ENCODE measurements at places on chromosomes 5 and 9.

- DNase-seq = no peak
Measured at GRCh38 chr9:3954331-3955304, 345.2 kb downstream of the GLIS3 start.

GRCh38 chr9:105116052-105116868 is 128.2 kb upstream of the SLC44A1 start:
- no peak for DNase-seq

DNA sequence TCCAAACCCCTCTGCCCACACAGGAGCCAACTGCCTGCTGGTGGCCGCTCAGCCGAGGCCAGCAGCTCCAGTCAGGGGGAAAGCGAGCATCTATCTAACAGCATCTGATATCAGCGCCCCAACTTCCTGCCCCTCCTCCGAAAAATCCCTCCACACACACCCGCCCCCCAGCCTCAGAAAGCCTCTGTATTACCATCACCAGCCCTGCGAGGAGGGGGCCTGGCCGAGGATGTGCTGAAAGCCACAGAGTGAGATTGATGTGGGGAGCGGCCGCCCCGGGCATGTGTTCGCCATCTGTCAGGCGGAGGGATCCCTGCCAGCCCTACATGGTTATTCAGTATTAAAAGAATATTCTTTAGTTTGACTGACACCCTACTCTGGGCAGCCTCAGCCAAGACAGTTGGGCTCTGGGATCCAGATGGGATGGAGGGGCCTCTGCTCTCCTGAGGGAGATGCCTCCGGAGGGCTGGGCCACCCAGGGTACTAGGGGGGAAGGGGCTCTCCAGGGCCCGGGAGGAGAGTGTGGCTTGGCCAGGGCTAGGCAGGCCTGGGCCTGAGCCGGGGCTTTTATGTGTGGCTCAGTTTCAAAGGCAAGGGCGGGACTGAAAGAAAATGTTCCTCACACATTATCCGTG is 98.0 kb downstream of the HSD17B3 start:
- DNase-seq = no peak

GRCh38 chr5:14445576-14446290 is 135.9 kb upstream of the OTULINL start:
- DNase-seq = no peak

- no peak for DNase-seq
Measured at GRCh38 chr5:60178101-60178500, 284.6 kb upstream of the PDE4D start.
